ENCODE measurements at places on chromosomes 2 and 18.

DNA sequence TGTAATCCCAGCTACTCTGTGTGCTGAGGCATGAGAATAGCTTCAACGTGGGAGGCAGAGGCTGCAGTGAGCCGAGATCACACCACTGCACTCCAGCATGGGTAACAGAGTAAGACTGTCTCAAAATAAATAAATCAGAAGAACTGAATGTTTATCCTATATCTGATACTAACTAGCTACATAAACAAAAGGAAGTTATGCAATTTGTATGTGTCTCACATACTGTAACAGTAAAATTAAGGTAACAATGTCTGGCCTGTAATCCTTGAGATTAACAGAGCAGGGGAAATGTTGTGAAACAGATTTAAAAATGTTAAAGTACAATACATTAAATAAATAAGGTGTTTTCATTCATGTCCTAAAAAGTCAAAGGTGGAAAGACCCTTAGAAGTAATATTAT lies 150.8 kb downstream of the MEMO1 start:
- DNase-seq: no peak

GRCh38 chr2:191867507-191867847 lies 20.6 kb upstream of the CAVIN2 start:
- DNase-seq: no peak

GRCh38 chr2:180040146-180040925 lies 33.2 kb upstream of the CWC22 start:
- no peak for DNase-seq

- DNase-seq: peak; percentile 12
These were observed 47.4 kb downstream of the ARHGAP15 start for GRCh38 chr2:143176606-143177005.

GRCh38 chr18:54444319-54444914 lies 86.7 kb downstream of the C18orf54 start:
- DNase-seq: no peak

All from CD4-positive, alpha-beta T cell treated with Interleukin-6 at 100 ng/mL for 8 hours (primary cell).